ENCODE measurements at places on chromosomes 7 and 10.

GRCh38 chr10:46540412-46541016 is 15.9 kb downstream of the GPRIN2 start:
- no peak for DNase-seq

DNA sequence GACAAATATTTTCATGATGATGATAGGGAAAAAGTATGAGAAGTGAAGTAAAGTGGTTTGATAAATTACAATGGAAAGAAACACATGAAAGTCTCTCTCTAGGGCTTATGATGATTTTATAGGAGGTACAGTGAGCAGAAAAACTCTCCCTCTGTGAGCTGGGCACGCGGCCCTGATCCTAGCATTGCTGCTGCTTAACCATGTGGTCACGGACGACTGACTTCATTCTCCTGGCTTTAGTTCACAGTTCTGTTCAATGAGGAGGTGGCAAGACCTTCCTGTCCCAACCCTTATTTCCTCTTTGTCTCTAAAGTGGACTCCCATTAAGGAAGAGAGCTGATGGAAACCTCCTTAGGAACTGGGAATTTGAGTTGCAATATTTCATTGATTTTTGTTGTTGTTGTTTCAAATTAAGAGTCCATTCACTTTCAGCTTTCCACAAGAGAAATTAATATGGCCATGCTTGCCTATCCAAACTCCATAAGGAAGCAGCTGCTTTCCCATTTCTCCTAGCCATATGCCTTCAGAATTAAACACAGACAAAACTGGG is 8.2 kb upstream of the PON3 start:
- no peak for DNase-seq

GRCh38 chr10:91051829-91052228 is 130.9 kb upstream of the ANKRD1 start:
- no peak for DNase-seq

DNA sequence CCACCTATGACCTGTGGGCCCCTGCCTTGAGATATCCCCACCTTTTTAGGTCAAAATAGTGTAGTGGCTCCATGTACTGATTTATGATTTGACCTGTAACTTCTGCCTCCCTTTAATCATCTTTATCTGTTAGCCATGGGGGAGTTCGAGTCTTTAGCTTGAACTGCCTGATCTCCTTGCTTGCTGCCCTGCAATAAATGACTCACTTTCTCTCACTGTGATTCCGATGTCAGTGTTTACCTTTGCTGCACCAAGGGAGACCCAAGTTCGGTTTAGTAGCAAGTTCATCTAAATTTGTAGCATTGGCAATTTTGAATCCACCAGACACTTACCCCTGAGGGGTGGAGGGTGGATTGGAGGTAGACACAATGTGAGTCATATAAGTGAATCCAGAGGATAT is 814.6 kb upstream of the AUTS2 start:
- DNase-seq: no peak

- no peak for DNase-seq
These were observed 608 bp downstream of the AKR1B10 start for GRCh38 chr7:134527979-134528371.

GRCh38 chr10:6328699-6329423 is 126.1 kb downstream of the PFKFB3 start:
- no peak for DNase-seq
